ENCODE measurements at places on chromosomes 16 and 17. TPM values are rescaled to one million over a fixed set of nuclear protein-coding genes. Genes with fewer than 3 reads are reported as not detected.

CTCF gene
- 33.5 TPM for total RNA-seq

ORAI3 gene
- total RNA-seq: 15.5 TPM

AOC2 gene
- 2.7 TPM for total RNA-seq

NECAB2 gene
- total RNA-seq: 3.3 TPM

CXCL16 gene
- 16.2 TPM for total RNA-seq

AGRP gene
- not detected for total RNA-seq

OR1F1 gene
- total RNA-seq: 0.17 TPM

GSG1L gene
- total RNA-seq: not detected

NHERF1 gene
- total RNA-seq: 34.4 TPM

KLHL10 gene
- 0.18 TPM for total RNA-seq

NPIPB6 gene
- total RNA-seq: 1.8 TPM

PEX12 gene
- total RNA-seq: 7.2 TPM

CALB2 gene
- 4.5 TPM for total RNA-seq

OR1A2 gene
- total RNA-seq: not detected

FOXK2 gene
- 47.1 TPM for total RNA-seq

BRIP1 gene
- total RNA-seq: 4.5 TPM

WNT9B gene
- total RNA-seq: not detected

CCL7 gene
- not detected for total RNA-seq

CCL1 gene
- not detected for total RNA-seq

PAFAH1B1 gene
- 186 TPM for total RNA-seq

ENPP7 gene
- not detected for total RNA-seq

WNT3 gene
- 3.6 TPM for total RNA-seq

TMEM88 gene
- 0.33 TPM for total RNA-seq

CBFA2T3 gene
- 0.86 TPM for total RNA-seq

OR2C1 gene
- not detected for total RNA-seq

FAM171A2 gene
- 2.5 TPM for total RNA-seq

FASN gene
- total RNA-seq: 139 TPM

PRRT2 gene
- total RNA-seq: 0.28 TPM

VPS4A gene
- 31.7 TPM for total RNA-seq

RDM1 gene
- total RNA-seq: 3.1 TPM

NKIRAS2 gene
- total RNA-seq: 44.9 TPM

HSF5 gene
- total RNA-seq: not detected

CDH3 gene
- 0.41 TPM for total RNA-seq

MYL11 gene
- 0.88 TPM for total RNA-seq

SHISA9 gene
- 0.05 TPM for total RNA-seq

COA3 gene
- 140 TPM for total RNA-seq

PLA2G10 gene
- total RNA-seq: 0.49 TPM

CDH1 gene
- 4.2 TPM for total RNA-seq

SLC16A13 gene
- 7.5 TPM for total RNA-seq

CTRB2 gene
- not detected for total RNA-seq

LGALS9C gene
- not detected for total RNA-seq

RNF222 gene
- not detected for total RNA-seq

UTS2R gene
- not detected for total RNA-seq

NRN1L gene
- total RNA-seq: not detected

ESRP2 gene
- total RNA-seq: 0.13 TPM

GPR179 gene
- not detected for total RNA-seq
